Panc1 (cell line): ENCODE measurements at places on chromosomes 5 and 9.

- no peak for DNase-seq
Observed at GRCh38 chr9:125202846-125203618, 2.7 kb downstream of the RABEPK start.

DNA sequence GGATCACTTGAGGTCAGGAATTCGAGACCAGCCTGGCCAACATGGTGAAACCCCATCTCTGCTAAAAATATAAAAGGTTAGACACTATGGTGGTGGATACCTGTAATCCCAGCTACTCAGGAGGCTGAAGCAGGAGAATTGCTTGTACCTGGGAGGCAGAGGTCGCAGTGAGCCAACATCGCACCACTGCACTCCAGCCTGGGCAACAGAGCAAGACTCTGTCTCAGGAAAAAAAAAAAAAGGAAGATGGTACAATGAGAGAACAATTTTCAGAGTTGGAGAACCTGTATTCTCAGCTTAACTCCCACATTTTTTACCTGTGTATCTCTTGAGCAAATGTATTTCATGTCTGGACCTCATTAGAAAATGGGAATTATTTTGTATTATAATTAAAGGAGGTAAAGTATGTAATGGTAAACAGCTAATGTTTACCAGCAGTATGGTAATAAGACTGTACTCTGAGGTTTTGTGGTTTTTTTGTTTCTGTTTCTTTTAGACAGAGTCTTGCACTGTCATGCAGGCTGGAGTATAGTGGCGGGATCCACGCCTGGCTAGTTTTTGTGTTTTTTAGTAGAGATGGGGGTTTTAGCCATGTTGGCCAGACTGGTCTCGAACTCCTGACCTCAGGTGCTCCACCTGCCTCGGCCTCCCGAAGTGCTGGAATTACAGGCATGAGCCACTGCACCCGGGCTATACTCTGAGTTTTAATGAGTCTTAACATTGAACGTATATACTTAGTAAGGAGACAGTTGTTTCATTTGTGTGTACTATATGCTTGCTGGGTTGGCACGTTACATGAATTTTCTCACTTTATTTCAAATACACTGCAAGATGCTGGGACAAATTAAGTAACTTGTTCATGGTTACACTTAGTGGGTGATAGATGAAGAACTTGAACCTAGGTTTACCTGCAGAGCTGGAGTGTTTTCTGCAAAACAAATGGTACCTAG lies 16.2 kb downstream of the UHRF2 start:
- no peak for DNase-seq

DNA sequence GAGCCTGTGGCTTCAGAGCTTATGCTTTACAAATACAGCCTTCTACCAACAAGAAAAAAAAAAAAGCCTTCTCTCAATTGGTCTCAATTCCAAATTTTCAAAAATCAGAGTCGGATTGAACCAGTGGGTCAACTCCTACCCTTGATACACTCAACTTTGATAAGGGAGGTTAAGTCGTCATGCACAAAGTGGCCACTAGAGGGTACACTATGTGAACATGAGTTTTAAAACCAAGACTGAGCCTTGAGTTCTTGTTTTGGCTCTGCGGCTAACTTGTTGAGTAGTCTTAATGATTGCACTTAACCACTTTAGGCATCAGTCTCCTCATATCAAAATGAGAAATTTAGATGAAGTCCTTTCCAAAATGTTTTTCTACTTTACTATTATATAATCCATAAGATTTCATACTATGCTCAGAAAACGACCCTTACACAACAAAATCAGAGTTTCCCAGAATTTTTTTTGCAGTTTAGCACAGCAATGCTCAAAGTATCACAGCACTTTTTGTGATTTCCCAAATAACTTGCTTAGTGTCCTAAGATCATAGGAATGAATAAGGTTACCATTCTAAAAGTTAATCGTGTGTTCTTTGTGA lies 92.9 kb upstream of the MTAP start:
- DNase-seq = no peak

- no peak for DNase-seq
Observed at GRCh38 chr5:43044181-43044914, 4.2 kb upstream of the ANXA2R start.
